Upper lobe of right lung (tissue), 1 donor: ENCODE measurements at places on chromosomes 1 and 21.

DNA sequence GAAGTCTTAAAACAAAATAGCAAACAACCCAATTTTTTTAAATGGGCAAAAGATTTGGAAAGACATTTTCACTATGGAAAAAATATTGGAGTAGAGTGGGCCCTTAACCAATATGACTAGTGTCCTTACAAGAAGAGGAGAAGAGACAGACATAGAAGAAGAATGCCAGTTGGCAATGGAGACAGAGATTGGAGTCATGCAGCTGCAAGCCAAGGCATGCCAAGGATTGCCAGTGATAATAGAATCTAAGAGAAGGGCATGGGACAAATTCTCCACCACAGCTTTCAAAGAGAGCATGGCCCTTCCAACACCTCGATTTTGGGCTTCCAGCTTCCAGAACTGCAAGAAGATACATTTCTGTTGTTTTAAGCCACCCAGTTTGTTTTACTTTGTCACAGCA is 92.7 kb downstream of the RGS2 start:
- H3K4me1 ChIP-seq = peaks cover 7% of the 10 kb centered on the region
- DNase-seq = no peak
- H3K27me3 ChIP-seq = no peaks in the 10 kb centered on the region
- H3K36me3 ChIP-seq = no peaks in the 10 kb centered on the region
- H3K4me3 ChIP-seq = no peak overlapping the region
- no peak overlapping the region for H3K27ac ChIP-seq

DNA sequence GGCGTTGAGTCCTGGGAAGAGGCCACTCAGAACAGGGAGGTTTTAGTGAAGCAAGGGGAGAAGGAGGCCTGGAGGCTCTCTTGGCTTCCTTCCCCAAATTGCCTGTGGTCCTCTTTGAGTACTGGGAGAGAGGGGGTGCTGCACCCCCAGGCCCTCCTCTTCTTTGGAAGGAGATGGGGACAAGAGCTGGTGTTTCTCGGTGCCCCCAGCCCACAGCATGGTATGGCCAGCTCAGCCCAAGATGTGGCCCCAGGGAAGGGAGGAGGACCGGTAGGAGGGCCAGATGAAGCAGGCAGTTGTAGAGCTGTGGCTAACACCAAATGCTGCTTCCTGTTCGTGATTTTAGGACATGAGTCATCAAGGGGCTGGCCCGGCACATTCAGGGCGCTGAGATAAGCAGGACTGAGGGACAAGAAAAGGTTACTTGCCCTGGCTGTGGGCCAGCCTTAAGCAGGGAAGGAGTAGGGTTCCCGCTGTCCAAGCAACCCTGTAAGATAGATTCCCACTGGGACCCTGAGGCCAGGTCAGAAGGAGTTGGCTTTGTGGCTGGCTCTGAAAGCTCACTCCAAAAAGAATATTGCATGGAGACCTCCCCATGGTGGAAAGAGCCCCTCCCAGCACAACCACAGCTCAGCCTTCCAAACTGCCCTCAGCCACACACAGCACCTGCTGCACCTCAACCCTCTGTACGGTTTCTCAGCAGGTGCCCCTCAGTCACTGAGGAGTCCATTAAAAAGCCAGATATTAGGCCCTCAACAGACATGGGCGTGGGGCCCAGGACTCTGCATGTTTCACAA is 4.9 kb upstream of the TNFRSF1B start:
- H3K4me3 ChIP-seq = no peak overlapping the region
- DNase-seq = peak; percentile 89
- H3K27ac ChIP-seq = peak overlapping the region; percentile 73
- H3K4me1 ChIP-seq = peaks cover 42% of the 10 kb centered on the region

DNA sequence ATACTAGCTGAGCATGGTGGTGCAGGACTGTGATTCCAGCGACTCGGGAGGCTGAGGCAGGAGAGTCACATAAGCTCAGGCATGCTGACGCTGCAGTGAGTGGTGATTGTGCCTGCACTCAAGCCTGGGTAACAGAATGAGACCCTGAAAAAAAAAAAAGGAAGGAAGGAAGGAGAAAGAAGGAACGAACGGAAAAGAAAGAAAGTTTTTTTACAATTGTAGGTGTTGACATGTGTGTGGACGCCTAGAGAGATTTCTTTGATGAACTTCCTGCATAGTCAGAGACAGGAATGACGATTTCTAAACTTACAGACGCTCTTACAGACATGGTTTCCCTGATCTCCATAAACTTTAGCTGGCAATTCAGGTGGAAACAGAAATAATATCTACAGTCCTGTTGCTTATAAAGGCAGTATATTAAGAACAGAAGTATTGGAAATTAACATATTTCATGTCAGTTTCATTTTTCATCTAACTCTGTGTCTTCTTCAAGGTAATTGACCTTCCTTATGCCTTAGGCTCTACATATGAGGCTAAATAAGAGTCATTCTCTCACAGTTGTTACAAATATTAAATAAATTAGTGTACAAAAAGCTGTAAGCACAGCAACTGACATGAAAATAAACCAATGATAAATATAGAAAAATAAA is 4.1 kb downstream of the SAMSN1 start:
- H3K4me1 ChIP-seq = no peaks in the 10 kb centered on the region
- peak overlapping the region; percentile 40 for H3K4me3 ChIP-seq
- no peak for DNase-seq
- peak overlapping the region; percentile 28 for H3K27ac ChIP-seq

- no peak for DNase-seq
- peaks cover 24% of the 10 kb centered on the region for H3K27me3 ChIP-seq
- H3K4me3 ChIP-seq = no peak overlapping the region
- H3K27ac ChIP-seq = no peak overlapping the region
- H3K36me3 ChIP-seq = no peaks in the 10 kb centered on the region
- H3K4me1 ChIP-seq = no peaks in the 10 kb centered on the region
Measured at GRCh38 chr1:39713557-39713956, 22.3 kb upstream of the HPCAL4 start.

DNA sequence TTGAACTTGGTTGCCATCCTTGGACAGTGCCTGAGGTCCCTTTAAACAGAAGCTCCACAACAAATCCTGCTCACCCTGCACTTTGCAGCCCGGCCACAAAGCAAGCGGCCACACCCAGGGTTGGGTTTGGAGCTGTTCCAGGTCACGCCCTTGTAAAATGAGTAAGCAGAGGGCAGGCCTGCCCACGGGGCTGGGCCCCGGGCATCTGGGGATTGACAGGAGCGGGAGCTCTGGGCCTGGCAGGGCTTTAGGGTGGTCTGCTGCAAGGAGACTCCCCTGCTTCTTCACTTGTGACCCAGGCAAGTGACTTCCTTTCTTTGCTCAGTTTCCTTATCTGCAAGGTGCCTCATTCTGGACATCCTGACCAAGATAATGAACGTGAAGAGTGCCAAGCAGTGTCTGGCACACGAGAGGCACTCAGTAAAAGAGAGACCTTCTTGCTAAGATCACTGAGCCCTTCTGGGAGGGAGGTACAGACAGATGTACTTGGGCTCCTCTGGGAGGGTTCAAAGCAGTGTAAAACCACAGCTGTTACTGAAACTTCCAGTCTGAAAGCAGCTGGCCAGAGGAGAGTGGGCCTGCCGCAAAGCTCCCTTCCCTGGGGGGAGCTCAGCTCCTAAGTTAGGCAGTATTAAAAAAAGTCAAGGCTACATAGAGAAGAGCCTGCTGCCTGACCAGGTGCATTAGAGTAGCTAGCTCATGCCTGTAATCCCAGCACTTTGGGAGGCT is 2.6 kb downstream of the E2F2 start:
- no peaks in the 10 kb centered on the region for H3K36me3 ChIP-seq
- peaks cover 57% of the 10 kb centered on the region for H3K4me1 ChIP-seq
- H3K4me3 ChIP-seq = peak overlapping the region; percentile 10
- H3K27ac ChIP-seq = peak overlapping the region; percentile 30

- DNase-seq = no peak
- H3K36me3 ChIP-seq = no peaks in the 10 kb centered on the region
- no peak overlapping the region for H3K4me3 ChIP-seq
- H3K27ac ChIP-seq = no peak overlapping the region
- no peaks in the 10 kb centered on the region for H3K4me1 ChIP-seq
Measured at GRCh38 chr1:48619539-48619938, 147.5 kb upstream of the SPATA6 start.

DNA sequence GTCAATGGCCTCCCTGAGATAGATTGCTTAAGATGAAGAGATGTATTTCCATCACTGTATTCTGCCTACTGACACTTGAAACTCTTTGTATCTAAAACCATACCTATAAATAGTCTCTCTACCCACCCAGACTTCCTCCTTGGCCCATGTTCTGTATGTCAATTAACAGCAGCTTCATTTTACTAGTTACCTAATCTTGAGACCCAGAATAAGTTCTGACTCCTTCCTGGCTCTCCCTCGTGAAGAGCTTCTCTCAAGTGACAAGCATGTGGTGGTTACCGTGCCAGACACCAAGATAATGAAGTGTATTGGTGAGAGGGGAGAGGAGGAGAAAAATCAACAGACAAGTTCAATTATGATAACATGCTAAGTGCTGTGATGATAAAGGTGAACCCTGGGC is 128.8 kb upstream of the RAVER2 start:
- no peak for DNase-seq
- no peak overlapping the region for H3K4me3 ChIP-seq
- no peaks in the 10 kb centered on the region for H3K4me1 ChIP-seq
- no peak overlapping the region for H3K27ac ChIP-seq
- no peaks in the 10 kb centered on the region for H3K27me3 ChIP-seq

GRCh38 chr1:153587314-153587713 is 21.7 kb upstream of the S100A2 start:
- H3K4me3 ChIP-seq = no peak overlapping the region
- no peak for DNase-seq
- no peak overlapping the region for H3K27ac ChIP-seq
- H3K36me3 ChIP-seq = no peaks in the 10 kb centered on the region
